ENCODE measurements at places on chromosomes 3 and 15.

DNA sequence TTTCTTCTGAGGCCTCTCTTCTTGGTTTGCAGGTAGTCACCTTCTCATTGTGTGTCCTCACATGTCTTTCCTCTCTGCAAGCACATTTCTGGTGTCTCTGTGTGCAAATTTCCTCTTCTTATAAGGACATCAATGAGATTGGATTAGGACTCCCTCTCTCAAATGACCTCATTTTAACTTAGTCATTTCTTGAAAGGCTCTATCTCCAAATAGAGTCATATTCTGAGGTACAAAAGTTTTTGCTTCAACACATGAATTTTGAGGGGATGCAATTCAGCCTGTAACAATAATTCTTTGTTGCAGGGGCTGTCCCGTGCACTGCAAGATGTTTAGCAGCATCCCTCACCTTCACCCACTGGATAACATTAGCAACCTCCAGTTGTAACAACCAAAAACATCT is 115.0 kb upstream of the DCBLD2 start:
- no peak for DNase-seq

DNA sequence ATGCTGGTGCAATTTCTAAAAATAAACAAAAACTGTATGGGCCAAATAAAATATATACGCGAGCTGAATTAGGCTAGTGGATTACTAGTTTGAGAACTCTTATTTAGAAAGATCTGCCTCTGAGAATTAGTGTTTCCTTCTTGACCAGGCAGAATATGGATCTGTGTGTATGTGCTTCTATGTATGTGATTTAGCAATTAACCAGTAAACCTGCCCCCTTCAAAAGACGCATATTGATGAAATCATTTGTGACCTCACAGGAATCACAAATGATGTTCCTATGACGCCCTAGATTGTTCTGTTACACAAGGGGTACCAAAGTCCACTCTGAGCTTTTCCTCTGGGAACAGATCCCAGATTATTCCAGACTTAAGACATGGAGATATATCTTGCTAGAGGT is at the start of gene TUSC7:
TUSC7 (plus strand) TSS at position 301 of the 400 bp plus-strand sequence.
- DNase-seq, result no peak

GRCh38 chr3:157493627-157494550 is 9.3 kb downstream of the VEPH1 start:
- DNase-seq, result peak; percentile 58

DNA sequence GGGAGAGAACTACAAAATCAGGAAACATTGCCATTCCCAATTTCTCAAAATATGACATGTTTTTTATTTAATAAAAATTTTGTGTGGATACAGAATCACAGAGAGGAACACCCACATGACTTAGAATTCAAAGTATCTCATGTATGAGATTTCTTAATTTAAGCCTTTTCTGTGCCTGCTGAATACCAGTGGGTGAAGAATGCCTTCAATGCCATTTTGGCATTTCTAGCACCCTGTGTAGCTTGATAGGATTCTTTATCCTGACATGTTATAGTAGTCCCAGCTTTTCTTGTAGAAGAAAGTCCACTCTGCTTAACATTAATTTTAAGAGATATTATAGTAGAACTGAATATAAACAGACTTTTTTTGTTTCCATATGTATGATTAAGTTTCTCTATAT is 3.1 kb upstream of the SLMAP start:
- no peak for DNase-seq

- no peak for DNase-seq
Measured at GRCh38 chr3:90134090-90134489, 1026.7 kb downstream of the EPHA3 start.

Measured in midbrain (tissue), 1 donor.